A549 (cell line): ENCODE measurements at places on chromosomes 3 and 15. TPM values are rescaled to one million over a fixed set of nuclear protein-coding genes. Genes with fewer than 3 reads are reported as not detected.

DNA sequence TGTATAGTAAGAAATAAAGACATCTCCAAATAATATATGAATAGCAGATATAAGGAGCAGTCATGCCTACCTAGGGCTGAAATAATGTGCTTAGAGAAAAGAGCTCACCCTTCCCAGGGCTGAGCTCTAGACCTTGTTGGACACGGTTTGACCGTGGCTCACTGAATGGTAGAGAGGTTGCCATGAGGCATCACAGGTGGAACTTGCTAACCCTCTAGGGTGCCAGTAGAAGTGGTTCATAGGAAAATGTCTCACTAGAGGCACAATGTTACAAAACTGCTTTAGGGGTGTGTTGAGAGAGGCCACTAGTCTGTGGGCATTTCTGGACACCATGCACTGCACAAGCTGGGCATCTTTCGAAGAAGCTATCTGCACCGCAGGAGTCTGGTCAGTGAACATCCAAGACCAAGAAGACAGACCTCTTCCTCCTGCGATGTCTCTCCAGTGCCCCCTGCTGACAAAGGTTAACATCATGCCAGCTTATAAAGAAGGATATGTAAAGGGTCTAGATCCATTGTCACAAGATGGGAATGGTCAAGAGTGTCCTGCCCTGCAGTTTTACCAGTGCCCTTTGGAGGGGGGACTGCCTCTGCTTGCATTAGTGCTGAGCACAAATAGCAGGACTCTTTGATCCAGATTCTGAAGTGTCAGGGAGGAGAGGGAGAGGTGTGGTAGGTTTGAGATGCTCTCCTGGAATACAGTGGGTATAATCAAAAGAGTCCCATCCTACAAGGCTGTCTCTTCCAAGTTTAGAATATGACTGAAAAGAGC lies 266.8 kb downstream of the ZNF385D start:
- peak; percentile 1 for DNase-seq

CCR8 gene
- not detected in 3 replicates for polyA plus RNA-seq

DNA sequence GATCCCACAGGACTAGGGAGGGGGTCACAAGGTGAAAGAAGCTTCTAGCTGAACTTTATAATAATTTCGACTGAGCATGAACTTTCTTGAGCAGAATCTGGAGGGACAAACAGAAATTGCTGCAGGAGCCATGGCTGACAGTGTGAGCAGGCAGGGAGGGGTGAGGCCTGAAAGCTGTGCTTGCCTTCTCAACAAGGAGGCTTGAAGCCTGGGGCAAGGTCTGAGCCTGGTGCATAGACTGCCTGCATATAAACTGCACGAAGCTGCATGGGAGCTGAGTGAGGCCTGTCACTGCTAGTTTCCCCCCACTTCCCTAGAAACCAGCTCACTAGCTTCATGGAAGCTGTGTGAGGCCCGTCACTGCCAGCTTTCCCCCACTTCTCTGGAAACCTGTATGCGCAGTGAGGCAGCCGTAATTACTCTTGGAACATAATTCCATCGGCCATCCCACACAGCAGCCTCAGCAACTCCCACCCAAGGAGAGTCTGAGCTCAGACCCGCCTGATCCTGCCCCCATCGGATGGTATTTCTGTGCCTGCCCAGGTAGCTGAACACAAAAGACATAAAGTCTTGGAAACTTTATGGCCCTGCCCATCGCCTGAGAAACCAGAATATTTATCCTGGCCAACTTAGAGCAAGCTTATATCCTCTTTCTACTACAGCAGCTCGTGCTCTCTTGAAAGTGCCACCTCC lies 136.5 kb downstream of the PLCH1 start:
- DNase-seq = no peak

GRCh38 chr3:56200251-56200650 lies 268.0 kb downstream of the ERC2 start:
- DNase-seq = no peak

DNA sequence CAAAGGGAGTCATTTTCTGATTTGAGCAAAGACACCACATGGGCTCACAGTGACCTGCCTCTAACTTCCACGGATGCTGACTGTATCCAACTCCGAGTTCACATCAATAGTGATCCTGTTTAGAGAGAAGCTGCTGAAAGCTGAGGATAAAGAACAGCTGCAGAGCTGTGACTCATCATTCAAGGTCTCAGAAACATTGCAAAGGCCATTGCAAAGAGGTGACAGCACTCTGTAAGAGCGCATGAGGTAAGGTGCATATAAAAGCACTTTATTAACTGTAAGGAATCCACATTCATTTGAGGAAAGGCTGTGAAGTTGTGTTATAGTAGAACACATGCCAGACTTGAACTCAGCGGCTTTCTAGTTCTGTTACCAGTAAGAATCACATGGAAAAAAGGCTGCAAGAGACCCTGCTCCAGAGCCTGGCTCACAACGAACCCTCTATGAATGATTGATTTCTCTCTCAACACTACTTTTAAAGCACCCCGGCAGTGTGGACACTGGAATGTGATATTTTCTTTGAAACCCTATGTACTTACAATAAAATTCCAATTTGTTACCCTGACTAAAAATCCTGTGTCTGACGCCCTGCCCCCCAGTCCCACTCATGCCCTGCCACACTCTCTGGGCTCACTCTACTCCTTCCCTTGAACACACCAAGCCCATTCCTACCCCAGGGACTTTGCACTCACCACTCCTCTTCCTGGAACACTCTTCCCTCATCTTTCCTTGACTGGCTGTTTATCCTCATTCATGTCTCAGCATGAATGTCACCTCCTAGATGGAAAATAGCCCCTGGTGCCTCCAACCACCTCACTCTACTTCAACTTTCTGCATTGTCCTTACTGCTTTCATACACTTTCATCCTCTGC lies 111.2 kb downstream of the LSM3 start:
- peak; percentile 44 for DNase-seq

DNA sequence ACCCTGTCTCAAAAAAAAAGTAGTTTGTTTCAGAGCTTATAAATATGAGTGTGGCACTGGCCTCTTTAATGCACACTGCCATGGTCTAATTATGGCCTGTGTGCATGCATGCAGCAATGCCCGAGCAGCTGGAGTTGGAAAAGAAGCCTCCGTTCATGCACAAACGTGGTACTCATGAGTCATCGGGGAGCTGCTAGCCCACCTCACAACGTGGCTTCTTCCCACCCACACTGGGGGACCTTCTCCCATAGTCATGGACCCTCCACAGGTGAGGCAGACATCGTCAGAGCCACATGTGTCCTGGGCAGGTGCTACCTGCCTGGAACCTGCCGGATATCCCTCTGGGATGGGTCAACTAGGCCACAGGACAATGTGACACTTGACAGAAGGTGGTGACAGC lies 66.7 kb downstream of the ATP10A start:
- DNase-seq = no peak

SCG5 gene
- 0.72 to 1.7 TPM (median 1.4 TPM) in 3 replicates for polyA plus RNA-seq

GRCh38 chr15:61393949-61394348 lies 164.8 kb upstream of the RORA start:
- no peak for DNase-seq
